Endodermal cell (in vitro differentiated cells): ENCODE measurements at places on chromosomes 12 and 14.

DNA sequence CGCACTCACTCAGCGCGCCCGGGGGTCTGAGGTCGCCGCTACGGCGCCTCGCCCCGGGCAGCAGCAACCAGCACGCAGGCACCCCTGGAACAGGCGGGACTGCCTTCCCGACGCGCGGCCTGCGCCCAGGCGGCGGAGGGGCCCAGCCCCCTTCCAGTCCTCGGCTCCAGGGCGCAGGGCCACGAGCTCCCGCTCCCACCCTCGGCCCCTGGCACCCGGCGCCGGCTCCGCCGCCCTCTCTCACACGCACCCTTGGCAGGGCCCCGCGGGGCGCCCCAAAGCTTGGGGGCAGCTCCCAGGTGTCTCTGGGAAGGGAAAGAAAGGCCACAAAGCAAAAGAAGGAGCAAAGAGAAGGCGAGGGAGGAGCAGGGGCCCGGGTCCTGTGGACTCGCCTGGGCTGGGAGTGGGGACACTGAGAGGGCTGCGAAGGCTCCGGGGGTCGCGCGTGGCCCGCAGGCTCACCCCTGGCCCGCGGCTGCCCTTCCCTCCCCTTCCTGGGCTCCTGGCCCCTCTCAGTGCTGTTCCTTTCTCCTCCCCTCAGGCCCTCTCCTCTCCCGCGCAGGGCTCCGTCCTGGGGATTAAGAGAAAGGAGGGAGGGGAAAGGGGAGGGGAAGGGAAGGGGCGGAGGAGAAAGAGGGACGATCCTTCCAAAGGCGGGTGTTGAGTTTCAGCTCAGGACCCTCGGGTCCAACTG is 907 bp upstream of the EFS start:
- DNase-seq: no peak

DNA sequence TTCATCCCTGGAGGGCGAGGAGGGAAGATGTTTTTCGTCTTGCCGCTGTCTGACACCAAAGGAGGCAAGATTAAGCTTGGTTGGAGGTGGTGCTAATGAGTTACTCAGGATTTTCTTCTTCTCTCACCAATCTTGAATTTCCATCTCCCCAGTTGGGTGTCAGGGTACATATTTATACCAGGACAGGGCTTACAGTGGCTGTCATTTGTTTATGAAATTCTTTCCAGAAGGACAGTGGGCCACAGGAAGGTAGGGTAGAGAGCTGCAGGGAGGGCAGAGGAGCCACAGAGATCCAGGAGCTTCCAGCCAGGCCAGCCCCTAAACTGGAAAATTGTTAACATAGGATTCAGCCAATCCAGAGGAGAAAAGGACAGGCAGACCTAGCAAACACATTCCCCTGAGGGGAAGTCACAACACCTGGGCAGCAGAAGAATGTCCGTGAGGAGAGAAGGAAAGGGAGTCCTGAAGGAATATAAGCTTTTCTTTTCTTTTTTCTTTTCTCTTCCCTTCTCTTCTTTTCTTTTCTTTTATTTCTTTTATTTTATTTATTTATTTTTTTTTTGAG is 40.5 kb downstream of the IRF2BPL start:
- DNase-seq: peak; percentile 68

GRCh38 chr14:20522332-20522731 is 17.0 kb downstream of the RNASE10 start:
- no peak for DNase-seq

- DNase-seq: no peak
Observed at GRCh38 chr12:52726451-52726850, 23.1 kb upstream of the KRT77 start.

GRCh38 chr12:92539110-92539749 is 163.6 kb upstream of the PLEKHG7 start:
- DNase-seq: no peak

DNA sequence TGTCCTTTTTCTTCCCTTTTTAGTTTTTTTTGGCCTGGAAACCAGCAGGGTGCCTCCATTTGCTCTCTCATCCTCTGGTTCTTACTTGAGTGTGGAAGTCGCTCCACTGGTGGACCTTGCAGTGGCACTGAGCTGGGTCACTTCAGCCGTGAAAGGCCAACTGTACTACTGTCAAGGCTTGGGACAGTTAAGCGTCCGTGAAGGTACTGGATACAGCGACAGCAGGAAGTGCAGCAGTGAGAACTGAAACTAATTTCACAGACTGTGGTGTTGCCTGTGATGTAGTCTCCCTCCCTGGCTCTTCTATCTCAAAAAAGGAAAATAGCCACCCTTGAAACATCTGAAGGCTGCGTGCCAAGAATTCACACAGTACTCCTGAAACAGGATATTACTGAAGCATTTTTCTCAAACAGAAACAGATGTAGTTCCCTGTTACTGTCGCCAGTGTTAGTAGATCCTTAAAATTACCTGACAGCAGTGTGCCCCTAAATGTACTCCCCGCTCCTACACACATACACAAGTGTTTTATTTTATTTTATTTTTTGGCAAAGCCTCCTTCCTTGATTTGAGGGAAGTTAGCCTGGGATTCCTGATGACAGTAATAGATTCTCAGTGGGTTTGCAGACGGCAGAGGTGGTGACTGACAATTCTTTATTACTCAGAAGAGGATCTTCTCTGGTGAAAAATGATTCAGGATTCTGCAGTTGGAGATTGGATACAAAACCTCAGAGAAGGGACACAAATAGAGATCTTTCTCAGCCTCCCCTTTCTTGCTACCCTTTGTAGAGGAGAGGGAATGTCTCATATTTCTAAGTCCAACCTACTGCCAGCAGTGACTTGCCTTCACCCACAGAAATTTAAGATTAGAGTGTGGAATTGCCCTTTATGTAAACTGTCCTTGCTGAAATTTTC is 4.4 kb downstream of the SUSD6 start:
- no peak for DNase-seq

DNA sequence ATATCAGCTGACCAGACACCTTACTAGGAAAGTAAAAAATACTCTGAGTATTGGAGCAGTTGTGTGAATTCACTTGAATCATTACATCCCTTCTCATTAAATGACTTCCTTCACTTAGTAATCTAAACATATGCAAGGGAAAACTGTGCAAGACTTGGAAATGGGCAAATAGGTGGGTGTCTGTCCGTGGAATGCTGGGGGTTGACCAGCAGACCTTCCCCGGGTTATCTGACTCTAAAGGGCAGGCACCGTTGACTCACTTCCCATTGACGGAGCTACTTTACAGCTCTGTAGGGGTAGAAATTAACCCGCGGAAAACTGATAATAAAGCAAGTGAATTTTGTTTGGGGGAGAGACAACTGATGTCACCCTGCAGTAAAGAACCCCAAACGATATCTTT is 199.3 kb downstream of the TTC7B start:
- DNase-seq: no peak

DNA sequence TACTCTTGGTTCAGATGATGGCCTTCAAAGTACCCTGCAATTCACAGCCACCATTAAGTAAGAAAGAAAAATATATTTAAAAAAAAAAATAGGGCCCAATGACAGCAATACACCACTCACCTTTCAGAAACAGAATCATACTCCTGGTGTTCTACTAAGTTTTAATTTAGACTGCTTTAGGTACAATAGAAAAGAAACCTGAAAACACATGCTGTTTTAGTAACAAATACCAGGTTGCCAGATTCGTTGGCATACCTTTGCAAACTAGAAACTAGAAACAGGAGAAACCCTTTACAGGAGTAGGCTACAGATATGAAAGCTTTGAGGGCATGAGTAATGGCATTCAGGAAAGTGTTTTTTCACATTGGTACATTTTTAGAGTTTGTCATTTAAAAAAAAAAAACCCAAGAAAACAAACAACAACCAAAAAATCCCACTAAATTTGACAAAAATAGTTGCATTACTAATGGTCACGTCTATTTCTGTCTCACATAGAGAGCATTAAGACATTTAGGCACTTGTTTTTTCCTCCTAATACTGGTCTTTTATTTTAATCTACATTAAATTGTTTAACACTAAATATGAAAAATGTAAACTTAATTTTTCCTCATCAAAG is 4.0 kb downstream of the SIX1 start:
- no peak for DNase-seq

GRCh38 chr14:51129130-51129529 is 34.2 kb upstream of the TRIM9 start:
- peak; percentile 55 for DNase-seq

DNA sequence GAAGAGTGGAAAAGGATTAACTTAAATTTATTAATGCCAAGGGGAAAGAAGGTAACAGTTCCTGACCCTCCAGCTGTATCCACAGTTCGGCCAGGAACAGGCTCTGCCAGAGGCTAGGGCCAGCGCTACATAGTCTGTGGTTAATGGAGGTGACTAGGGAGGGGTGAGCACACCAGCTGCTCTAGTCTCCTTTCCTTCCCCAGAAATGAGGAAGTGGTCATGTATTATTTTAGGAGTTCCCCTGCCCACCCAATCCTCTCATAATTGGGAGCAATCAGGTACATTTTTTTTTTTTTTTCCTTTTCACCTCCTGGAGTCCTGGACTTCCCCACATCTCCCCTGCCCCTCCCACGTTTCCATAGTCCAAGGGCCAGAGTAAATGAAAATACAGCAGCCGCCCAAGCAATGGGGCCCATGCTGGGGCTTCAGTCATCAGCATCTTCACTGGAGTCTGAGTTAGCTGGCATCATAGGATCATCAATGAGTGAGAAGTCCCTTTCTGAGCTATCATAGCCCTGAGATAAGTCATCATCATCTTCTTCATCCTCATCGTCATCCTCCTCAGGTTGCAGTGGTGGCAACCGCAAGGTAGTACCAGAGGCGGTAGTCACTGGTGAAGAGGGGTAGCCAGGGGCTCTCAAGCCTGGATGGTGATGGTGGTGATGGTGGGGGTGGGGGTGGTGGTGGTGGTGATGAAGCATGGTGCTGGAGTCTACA is 1.5 kb upstream of the SUPT16H start:
- DNase-seq: no peak

- DNase-seq: no peak
Observed at GRCh38 chr12:13786646-13787045, 194.8 kb downstream of the GRIN2B start.

DNA sequence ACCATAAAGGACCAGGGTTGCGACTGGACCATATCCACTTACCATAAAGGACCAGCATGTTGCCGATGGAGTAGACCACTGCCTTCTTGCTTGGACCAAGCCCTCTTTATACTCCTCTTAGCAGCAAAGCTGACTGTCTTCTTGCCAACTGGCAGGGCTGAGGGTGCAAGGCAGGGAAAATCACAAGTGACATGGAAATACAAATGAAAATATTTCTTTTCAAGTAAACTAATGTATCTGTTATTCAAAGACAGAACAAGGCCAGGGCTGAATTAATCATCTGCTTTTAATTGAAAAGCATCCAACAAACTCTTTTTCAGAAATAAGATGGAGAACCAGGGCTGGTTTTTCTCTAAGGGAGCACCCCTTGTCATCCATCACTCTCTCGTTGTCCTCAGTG is at the start of gene CELA1:
CELA1 (minus strand) TSS at position 99 of the 400 bp plus-strand sequence; CDS start at position 58, 41 bp downstream.
- no peak for DNase-seq

- DNase-seq: no peak
Observed at GRCh38 chr12:61891632-61892031, 368.6 kb upstream of the USP15 start.

- no peak for DNase-seq
Observed at GRCh38 chr12:76247026-76247646, 101.1 kb downstream of the BBS10 start.

DNA sequence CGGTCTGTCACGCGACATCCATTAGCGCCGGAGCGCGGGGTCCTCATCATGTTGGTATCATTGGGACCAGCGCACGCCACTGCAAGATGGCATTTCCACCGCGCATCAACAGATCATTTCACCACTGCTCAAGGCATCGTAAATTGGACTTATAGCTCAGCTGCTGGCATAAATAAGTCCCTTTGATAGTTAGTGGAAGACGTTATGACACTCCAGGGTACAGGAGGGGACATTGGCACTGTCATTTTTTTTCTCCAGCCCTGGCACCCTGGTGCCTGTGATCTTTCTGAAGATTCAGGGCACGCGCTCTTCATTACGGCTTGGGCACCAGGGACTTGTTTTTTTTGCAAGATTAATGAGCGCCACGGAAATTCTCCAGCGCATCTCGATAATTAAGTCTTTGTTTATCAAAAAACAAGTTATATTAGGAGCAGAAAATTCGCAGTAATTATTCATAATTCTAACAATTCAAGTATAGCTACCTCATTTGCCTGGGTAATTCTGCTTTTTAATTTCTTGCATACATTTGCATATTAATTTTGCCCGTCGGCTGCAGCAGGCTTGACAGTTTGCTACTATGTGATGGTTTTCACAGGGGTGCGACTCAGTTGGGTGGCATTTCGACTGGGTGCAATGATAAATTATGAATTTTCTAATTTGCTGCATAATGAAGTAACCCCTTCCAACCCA is 167.7 kb downstream of the VRK1 start:
- DNase-seq: no peak

- no peak for DNase-seq
Observed at GRCh38 chr14:56715938-56716337, 94.3 kb downstream of the OTX2 start.

DNA sequence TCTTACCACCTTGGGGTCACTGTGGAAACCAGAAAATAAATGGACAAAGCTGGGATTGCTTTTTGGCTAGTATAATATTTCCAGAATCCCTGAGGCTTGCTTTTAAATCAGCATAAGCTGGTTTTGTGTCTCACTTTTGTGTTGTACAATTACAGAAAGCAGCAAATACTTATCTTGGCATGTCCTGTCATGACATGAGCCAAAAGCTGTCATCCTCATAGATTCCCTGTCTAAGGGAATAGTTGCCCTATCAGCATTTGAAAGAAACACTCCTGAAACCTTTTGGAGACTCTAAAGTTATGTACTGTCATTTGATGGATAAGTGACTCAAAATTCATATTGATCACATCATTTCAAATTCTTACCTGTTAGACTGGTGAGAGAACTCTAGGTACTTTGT is 987.2 kb downstream of the NRXN3 start:
- no peak for DNase-seq

DNA sequence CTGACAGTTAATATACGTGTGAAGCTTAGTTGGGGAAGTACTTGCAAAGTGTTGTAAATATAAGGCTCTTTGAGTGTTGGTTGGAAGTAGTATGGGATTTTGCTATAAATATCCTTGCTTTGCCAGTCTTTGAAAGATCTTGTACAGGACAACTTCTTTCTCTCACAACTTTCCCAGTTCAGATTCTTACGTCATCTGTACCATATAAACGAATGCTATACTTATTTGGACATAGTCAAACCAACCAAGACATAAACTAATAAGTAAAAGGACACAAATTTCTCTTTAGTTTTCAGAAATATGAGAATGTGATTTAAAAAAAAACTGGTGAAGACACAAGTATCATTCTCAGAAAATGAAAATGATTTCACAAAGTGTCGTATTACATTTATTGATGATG is 153.1 kb upstream of the NPAS3 start:
- no peak for DNase-seq

- peak; percentile 35 for DNase-seq
Observed at GRCh38 chr12:47863467-47863866, 41.3 kb downstream of the VDR start.

- peak; percentile 85 for DNase-seq
Observed at GRCh38 chr12:108237272-108237671, 101.8 kb downstream of the CMKLR1 start.
